MG63 (cell line): ENCODE measurements at places on chromosomes 2 and 18. TPM values are rescaled to one million over a fixed set of nuclear protein-coding genes. Genes with fewer than 3 reads are reported as not detected.

- DNase-seq: no peak
Measured at GRCh38 chr2:108388045-108388444, 10.3 kb downstream of the SULT1C4 start.

- DNase-seq: no peak
Measured at GRCh38 chr18:44579028-44579702, 101.5 kb upstream of the SETBP1 start.

DNA sequence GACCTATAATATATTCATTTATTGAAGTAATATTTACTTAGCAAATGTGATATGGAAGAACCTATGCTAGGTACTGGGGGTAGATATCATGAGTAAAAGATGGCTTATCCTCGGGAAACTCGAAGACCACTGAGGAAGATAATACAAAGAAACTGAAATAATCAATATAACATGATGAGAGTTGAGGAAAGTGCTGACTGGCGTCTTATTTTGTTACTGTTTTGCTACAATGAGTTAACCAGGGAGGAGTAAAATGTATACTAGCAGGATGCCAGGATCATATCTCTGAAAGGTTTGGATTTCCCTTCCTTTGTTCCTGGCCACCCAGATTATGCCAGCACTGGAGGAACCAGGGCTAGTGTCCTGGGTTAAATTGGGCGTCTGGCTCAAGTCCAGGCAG lies 111.7 kb upstream of the SPATS2L start:
- DNase-seq: no peak

- peak; percentile 51 for DNase-seq
Measured at GRCh38 chr2:207926133-207926988, 99.0 kb downstream of the PLEKHM3 start.

DNA sequence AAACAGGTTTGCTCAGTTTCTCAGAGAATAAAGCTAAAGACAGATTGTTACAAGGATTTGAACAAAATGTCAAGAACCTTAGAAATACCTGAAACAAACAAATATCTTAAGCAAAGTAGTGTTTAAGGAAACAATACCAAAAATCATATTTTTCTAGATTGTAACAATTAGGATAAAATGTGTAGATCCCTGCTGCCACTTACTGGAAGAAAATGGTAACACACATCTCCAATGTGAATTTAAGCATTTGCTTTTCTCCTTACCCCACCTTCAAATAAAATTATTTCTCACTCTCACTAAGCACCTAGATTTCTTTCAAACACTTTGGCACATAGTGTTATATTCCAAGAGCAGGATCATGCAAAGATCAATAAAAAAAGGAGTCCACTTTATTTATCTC lies 34.9 kb downstream of the SUCLG1 start:
- DNase-seq: no peak

- DNase-seq: peak; percentile 22
Measured at GRCh38 chr18:44564922-44565321, 115.8 kb upstream of the SETBP1 start.

DNA sequence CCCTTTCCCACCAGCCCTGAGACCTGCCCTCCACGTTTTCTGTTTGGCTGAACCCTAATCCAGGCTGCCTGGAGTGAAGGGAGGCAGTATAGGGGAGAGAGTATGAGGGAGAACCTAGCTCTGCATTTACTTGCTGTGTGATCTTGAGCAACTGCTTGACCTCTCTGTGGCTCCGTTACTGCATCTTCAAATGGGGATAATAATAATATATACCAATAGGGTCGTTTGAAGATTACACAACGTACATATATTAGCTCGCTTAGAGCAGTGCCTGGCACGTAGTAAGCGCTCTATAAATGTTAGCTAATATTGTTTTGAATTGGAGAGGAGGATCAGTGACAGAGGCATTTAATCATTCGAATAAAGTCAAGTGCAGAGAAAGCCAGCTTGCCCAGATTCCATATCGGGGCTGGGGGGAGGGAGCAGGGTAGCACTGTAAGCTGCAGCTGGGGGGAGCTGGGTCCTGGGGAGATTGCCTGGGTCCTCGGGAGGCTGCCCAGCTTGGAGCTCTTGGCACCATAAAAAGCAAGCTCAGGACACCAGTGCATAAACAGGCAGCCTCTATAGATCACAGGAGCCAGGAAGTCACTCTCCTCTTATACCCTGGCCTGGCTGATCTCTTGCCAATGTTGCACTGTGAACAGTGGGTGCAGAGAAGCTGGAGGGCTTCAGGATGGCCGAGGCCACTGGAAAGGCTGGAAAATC lies 19.1 kb downstream of the KCNK3 start:
- DNase-seq: no peak

- DNase-seq: no peak
Measured at GRCh38 chr2:238818561-238818960, 29.3 kb upstream of the TWIST2 start.

DNA sequence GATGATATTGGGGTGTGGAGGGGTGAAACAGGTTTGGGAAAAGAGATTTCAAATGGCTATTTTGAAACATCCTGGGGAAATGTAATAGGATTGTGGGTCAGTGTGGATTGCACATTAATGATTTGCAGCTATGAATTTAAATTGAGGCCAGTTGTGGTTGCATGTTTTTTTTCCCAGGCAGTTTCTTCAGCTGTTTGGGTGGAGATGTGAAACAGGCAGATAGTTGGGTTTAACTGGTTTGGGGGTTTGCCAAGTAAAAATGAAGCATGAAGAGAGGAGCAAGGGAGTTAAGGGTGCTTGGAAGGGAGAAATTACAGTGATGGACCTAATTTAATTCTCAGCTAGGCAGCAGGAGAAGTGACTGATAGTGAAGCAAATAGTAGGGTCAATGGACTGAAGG lies 16.8 kb downstream of the GPD2 start:
- no peak for DNase-seq

DNA sequence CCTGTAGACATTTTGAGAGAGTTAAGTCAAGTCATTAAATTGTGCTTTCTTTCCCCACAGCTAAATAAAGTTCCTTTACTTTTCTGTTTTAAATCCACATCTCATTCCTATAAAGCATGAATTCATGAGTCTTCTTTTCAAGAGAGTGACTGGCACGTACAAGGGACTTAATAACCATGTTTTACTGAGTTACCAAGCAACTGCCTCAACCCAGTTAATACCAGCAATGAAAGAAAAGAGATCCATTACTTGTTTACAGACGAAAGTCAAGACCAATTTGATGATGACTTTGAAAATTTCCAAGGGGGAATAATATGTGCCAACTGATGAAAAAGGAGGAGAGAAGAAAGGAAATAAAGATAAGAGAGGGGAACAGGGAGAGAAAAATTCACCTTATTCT lies 1082.5 kb upstream of the GYPC start:
- no peak for DNase-seq

DNA sequence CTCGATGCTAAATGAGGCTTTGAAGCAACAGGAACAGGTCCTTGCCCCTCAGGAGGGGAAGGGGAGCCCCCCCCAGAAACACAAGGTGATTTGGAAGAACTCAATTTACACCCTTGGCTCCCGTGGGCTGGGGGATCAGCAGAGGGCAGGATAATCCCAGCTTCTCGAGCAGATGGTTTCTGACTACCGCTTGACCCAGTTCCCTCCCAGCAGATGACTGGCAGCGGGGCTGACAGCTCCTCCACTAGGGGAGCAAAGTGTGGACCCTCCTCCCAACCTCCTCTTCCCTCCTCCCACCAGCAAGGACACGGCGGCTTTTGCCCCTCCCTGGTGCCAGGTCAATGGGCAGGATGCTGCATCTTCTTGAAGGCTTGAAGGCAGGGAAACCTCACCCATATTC lies 3.5 kb upstream of the INHBB start:
- DNase-seq: no peak

- no peak for DNase-seq
Measured at GRCh38 chr2:169225233-169225750, 137.0 kb downstream of the LRP2 start.

- DNase-seq: peak; percentile 16
Measured at GRCh38 chr18:3088449-3088848, 75.5 kb upstream of the LPIN2 start.

DNA sequence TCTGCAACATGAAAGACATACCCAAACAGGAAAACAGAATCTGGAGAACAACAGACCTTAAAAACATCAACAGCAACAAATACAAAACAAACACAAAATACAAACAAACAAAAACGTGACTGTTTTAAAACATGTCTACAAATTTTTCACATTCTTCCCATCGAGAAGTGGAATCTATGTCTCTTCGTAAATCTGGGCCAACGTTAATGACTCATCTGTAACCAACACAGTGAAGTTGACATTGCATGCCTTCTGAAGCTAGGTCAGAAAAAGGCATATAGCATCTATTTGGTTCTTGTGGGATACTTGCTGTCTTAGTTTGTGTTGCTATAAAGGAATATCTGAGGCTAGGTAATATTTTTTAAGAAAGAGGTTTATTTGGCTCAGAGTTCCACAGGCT lies 269.0 kb upstream of the FBXO11 start:
- DNase-seq: no peak

GRCh38 chr18:56433919-56434318 lies 204.5 kb downstream of the TXNL1 start:
- no peak for DNase-seq

DNA sequence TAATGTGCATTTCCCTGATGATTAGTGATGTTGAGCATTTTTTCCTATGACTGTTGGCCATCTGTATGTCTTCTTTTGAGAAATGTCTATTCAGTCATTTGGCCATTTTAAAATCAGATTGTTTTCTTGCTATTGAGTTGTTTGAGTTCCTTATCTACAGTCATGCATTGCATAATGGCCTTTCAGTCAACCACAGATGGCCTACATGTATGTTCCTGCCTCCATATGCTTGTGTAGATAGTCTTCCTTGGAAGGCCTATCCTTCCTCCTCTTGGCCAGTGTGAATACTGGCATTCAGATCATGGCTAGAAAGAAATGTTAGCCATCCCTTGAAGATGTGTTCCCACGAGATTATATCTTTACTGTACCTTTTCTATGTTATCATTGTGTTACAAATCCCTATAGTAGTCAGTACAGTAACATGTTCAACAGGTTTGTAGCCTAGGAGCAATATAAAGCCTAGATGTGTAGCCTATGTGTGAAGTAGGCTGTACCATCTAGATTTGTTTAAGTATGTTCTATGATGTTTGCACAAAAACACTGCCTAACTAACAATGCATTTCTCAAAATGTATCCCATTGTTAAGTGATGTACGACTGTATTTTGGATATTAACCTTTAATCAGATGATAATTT lies 65.6 kb upstream of the CD302 start:
- no peak for DNase-seq

- DNase-seq: no peak
Measured at GRCh38 chr2:155157065-155157464, 458.6 kb downstream of the KCNJ3 start.

DNA sequence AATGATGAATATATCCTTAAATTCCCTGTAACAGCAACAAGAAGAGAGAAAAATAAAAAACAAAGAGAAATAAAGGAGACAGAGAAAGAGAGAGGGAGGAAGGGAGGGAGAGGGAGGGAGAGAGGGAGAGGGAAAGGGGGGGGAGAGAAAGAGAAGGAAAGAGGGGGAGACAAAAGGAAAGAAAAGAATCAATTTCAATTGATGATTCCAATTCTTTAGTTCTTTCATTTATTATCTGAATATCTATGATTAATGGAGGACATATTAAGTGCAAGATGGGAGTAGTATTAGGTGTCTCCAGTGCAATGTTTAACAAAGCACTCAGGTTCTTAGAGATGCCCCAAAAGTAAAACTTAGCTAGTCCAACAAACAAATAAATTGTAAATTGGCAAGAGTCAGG lies 97.2 kb upstream of the DPP10 start:
- DNase-seq: no peak

- DNase-seq: peak; percentile 8
Measured at GRCh38 chr2:148614014-148614321, 30.6 kb upstream of the EPC2 start.

DNA sequence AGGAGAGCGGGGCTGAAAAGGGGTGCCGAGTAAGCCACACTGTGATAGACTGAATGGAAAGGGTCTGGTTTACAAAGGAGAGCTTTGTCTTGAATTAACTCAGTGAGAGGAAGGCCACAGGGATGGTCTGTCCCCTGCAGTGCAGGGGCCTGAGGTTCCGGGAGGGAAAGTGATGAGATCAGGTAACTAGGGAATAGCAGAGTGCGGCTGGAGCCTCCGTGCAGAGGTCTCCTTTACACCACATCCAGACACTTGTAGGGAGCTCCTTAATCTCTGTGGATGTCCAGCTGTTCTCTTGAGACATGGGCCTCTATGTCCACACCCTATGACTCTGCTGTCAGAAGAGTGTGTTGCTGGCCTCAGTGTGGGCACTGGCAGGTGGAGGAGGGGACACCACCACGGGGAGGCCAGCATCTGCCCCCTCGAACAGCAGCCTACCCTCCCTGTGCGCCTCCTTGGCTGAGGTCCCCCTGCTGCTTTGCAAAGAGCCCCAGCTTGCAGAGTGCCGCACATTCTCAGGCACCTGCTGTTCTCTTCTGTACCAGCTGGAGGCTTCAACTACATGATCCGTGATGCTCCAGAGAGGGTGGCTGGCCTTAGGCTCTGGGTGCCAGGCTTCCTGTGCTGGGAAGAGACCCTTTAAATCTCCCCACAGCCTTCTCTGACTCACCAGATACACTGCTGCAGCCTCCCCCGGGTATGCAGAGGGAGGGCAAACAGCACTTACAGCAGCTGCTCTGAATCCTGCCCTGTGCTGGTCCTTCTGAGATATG lies 25.9 kb downstream of the ENOSF1 start:
- no peak for DNase-seq

- no peak for DNase-seq
Measured at GRCh38 chr2:141570474-141571131, 560.2 kb downstream of the LRP1B start.

GRCh38 chr2:39949131-39949530 lies 170.1 kb upstream of the THUMPD2 start:
- no peak for DNase-seq

Gene GRB14
- total RNA-seq: 1.1 and 1.4 TPM in 2 replicates

Gene SCN9A
- total RNA-seq: 2.1 and 2.2 TPM in 2 replicates

Gene ACVR1C
- total RNA-seq: not detected in 2 replicates

Gene PRKAG3
- not detected in 2 replicates for total RNA-seq

Gene KCNIP3
- total RNA-seq: 7.7 and 14.1 TPM in 2 replicates

Gene C2orf66
- total RNA-seq: not detected in 2 replicates

Gene CTNNA2
- total RNA-seq: not detected in 2 replicates
